ENCODE measurements at places on chromosomes 4 and X.

GRCh38 chrX:84336646-84337045 is 148.6 kb upstream of the RPS6KA6 start:
- DNase-seq: no peak

DNA sequence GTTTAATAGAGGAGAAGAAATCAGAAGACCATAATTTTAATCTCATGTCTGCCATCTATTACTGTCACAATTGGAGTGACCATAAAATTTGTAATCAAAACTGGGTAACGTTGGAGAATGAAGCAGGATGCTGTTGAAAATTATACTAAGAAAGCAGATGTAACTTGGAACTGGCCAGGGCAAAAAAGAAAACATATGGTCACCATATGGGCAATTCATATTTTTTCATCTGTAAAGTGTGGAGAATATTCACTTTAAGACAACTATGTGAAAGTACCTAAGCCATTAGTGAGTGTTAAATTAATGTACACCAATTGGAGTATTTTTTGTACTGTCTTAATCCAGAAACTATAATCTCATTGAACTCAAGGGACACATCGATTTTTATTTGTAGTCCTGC is 1008.0 kb downstream of the GLUD2 start:
- DNase-seq: no peak

DNA sequence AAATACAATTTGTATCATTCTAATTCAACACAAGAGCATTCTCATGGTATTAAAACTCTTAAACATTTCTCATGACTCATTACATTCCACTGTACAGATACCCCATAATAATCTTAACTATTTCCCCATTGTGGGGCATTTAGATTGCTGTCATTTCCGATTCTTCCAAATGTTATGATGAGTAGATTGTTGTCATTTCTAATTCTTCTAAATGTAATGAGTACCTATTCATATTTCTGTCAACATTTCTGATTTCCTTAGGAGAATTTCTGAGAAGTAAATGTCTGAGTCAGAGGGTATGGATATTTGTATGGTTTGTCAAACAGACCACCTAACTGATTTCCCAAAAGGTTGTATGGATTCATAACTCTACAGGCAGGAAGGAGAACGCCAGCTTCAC is 8.3 kb downstream of the S100G start:
- DNase-seq: no peak

- no peak for DNase-seq
These were observed 54.6 kb downstream of the NIPAL1 start for GRCh38 chr4:48071191-48071590.

GRCh38 chrX:1424147-1424851 is 28.4 kb downstream of the ASMTL start:
- no peak for DNase-seq

- DNase-seq: no peak
These were observed 289.1 kb upstream of the CLNK start for GRCh38 chr4:10973686-10974085.

DNA sequence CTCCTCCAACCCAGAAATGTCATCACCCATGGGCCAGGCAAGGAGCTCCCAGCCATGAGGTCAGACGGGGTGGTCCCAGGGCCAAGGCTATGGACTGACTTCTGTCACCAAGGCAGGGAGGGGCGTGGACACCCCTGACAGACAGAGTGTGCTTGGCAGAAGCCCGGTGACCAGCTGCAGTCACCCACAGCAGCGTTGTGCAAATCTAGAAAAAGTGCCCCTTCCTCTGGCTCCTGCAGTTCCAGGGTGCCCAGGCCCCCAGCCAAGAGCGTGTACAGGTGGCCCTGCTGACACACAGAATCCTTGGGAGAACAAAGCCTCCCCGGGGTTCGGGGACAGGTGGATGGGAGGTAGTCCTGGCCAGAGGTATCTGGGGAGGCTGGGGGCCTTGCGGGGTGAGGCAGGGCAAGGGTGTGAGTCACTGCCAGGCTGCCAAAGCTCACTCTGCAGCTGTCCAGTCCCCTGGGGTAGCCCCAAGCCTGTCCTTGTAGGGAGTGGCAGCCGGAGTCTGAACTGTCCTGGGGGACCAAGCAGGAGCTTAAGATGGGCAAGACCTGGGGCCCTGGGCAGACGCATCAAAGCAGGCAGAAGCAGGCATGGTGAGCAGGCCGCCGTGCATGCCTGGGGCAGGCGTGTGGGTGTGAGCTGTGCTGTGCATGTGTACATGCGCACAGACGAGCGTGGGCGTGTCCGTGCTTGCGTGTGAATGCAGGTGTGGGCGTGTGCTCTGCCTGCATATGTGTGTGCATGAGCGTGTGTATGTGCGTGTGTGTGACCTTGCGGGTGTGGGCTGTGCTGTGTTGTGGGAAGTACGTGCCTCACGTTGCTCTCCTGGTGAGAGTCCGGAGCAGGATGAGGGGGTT is 3.3 kb downstream of the MYL5 start:
- no peak for DNase-seq

DNA sequence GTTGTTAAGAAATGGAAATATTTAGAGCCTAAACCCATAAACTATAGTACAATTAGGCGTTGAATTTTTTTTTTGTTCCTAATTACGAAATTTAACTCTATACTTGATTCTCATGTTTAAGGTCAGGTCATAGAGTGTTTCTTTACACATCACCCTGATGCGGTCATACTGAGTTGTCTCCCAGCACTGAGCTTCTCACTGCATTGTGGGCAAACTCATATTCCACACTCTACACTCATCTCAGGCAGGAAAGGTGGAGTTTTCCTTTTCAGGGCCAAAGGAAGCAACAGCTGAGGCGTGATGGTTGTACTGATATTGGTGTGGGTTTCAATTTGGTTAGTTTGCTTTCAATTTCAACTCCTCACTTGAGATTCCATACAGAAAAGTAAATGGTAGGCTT is 75.4 kb downstream of the FAT4 start:
- no peak for DNase-seq

DNA sequence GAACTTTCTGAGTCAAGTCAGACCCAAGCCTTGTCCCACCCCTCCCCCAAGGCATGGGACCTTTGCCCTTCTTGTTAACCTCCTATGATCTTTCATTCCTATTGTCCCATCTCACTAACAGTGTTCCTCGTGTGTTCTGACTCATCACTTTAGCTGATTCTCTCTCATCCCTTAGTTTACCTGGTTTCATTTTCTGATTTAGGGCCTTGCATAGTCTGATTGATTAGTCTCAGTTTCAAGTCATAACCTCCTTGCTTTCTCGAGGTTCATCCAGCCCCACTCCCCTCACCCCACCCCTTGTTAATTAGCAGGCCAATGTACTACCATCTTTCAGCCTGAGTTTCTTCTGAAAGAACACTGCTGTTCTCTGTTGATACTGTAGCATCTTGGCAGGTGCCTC is 517.4 kb downstream of the RPA4 start:
- DNase-seq: no peak

DNA sequence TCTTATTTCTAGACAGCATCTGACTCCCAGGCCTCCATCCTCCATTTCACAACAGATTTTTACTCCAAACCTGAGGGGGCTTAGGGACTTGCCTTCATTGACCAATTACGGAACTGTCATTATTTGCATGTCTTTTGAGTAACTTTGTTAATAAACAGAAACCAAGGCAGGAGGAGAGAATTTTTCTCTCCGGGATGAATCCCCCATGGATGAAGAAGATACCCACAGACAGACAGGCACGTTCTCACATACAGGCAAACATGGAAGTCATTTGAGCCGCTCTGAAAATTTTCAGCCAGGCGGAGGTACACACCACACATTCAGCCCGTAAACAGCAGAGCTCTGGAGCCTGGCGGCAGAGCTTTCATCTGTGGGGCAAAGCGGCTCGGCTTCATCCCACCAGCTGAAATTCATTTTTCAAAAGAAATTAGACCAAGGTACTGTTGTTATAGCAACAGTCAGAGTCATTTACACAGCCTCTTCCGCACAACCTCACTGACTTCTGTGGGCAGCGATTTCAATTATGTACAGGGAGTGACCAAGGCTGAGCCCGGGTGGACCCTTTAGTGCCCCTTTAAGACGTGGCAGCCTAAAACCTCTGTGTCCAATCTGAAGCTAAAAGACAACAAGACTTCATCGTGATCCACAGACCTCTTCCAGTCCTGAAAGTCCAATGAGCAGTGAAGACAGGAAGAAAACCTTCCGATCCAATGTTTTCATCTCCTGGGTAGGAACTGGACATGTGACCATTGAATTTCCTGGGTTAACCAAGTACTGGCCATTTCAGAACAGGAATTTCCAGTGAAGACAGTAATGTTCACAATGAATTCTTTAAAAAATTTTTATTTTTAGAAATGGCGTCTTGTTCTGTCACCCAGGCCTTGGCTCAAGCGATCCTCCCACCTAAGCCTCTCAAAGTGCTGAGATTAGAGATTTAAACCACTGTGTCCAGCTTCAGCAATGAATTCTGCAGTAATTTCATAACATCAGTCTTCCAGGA is 237.0 kb downstream of the MGST2 start:
- no peak for DNase-seq

GRCh38 chrX:133922390-133922771 is 63.0 kb downstream of the GPC3 start:
- no peak for DNase-seq

GRCh38 chr4:5815641-5816040 is 77.2 kb downstream of the CRMP1 start:
- no peak for DNase-seq

DNA sequence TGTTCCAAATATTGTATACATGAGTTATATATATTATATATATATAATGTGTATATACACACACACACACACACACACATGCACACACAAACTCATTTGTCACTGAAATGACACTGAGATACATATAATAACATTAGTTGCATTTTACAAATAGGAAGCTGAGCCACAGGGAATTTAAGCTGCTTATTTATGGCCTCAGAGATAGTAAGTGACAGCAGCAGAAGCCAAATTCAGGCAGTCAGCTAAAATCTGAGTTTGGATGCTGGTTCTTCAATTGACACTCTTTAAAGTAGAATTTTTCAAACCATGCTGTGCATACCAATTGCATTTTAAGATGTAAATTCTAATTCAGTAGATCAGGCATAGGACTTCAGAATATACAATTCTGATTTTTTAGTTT is 163.3 kb upstream of the CTSO start:
- no peak for DNase-seq

DNA sequence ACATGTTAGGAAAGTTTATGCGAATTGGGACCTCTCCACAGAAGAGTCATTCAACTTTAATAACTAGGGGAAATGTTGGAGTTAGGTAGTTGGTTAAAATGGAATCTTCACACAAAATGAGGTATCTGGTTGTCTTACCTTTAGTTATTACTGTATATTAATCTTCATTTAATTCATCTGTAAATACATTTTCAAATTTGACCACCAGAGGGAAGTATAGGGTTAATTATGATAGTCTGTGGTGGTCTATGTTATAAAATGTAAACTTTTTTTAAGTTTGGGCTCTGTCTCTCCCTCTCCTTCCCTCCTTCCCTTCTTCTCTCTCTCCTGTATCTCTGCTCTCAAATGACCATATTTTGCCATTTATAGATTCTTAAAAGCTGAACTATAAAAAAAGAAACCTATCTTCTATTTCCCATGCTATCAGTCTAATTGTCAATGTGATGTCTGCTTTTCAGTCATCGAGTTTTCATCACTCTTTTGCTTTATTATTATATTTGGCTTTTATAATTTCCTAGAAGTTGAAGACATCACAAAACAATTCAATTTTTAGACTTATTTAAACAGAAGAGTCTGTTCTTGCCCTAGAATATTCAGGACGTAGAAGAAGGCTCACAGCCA is 49.8 kb downstream of the TMEM144 start:
- DNase-seq: no peak

- no peak for DNase-seq
These were observed 22.5 kb upstream of the TCEAL4 start for GRCh38 chrX:103562801-103563200.

DNA sequence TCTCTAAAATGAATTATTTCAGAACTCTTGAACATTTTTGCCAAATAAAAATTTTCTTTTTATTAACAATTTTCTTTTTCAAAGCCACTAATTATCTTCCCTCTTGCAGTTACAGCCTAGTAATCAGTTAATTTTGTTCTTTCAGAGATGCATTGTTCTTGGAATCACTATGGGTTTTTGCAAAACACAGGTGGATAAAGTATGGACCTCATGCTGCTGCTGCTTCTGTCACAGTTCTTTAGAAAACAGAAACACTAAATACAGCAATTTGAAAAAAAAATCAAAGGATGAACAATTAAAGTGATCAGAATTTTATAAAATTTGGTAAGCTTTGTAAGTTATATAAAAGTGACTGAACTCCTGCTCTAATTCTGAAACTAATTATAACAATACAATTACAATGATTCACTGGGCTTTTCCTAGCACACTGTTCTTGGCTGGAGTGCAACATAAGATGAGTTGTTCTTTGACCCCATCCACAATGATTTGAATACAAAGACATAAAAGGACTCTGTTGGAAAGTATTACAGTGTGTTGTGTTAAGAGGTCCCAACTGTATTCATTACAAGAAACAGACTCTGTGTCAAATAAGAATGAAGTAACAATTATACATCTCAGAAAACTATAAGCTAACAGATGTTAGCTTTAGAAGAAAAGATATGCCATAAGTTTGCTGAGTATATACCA is 59.4 kb upstream of the GK2 start:
- no peak for DNase-seq

GRCh38 chr4:48727666-48728459 is 52.2 kb downstream of the FRYL start:
- no peak for DNase-seq
